ENCODE measurements at places on chromosomes 4 and X. TPM values are rescaled to one million over a fixed set of nuclear protein-coding genes. Genes with fewer than 3 reads are reported as not detected.

- no peak for DNase-seq
These were observed 127.2 kb upstream of the FRMPD4 start for GRCh38 chrX:12011075-12011474.

DNA sequence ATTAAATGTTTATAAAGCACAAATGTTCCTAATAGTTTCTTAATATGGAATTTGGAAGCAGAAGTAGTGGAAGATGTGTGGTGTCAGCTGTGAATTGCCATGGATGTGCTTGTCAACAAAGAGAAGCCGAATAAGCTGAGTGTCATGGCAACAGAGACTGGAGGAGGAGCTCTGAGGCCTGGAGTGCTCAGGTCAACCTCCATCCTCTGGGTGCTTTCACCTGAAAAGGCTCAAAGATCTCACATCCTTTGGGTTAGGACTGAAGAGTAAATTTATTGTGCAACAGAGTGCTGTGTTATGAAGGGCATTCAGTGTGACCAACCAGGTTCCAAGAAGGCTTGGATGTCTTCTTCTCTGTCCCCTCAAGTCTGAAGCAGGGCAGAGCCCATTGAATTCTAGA, 18.7 kb downstream of the SGMS2 start:
- no peak for DNase-seq

DNA sequence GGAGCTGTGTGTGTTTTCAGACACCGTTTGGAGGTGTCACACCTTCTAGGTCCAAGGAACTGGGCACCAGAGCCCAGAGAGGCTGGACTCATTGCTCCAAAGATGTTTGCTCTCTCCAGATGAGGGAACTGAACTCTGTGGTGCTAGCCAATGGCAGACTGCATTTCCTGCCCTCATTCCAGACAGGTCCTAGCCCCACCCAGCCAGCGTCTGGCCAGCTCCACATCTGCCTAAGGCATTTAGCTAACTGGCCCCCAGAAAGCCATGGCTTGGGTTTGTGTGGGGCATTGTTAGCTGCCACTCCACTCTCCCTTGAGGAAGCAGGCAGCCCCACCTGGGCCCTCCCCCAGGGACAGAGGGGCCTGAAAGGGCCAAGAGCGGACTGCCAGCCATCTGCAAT, 11.4 kb downstream of the FGD1 start:
- no peak for DNase-seq

DNA sequence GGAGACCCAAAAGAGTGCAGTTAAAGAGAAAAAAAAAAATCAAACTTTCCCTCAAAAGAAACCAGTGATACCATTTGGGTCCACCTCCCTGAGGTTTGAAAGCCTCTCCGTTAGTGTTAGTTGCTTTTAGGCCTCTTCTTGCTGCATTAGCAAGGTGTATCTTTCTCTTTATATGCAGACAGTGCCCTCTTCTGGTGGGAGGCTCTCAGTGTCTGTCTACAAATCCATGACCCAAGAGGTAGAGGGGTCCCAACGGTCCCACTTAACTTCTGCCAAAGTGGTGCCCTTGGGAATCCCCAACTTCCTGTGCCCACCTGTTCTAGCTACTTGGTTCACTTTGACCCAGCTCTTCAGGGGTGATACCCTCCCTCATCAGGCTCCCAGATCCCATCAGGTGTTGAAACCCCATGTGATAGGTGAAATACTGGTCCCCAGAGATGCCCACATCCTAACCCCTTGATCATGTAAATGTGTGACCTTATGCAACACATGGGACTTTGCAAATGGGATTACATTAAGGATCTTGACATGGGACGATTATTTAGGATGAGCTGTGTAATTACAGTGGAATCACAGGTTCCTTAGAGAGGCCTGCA, 63.7 kb upstream of the CD99 start:
- DNase-seq = peak; percentile 71

DNA sequence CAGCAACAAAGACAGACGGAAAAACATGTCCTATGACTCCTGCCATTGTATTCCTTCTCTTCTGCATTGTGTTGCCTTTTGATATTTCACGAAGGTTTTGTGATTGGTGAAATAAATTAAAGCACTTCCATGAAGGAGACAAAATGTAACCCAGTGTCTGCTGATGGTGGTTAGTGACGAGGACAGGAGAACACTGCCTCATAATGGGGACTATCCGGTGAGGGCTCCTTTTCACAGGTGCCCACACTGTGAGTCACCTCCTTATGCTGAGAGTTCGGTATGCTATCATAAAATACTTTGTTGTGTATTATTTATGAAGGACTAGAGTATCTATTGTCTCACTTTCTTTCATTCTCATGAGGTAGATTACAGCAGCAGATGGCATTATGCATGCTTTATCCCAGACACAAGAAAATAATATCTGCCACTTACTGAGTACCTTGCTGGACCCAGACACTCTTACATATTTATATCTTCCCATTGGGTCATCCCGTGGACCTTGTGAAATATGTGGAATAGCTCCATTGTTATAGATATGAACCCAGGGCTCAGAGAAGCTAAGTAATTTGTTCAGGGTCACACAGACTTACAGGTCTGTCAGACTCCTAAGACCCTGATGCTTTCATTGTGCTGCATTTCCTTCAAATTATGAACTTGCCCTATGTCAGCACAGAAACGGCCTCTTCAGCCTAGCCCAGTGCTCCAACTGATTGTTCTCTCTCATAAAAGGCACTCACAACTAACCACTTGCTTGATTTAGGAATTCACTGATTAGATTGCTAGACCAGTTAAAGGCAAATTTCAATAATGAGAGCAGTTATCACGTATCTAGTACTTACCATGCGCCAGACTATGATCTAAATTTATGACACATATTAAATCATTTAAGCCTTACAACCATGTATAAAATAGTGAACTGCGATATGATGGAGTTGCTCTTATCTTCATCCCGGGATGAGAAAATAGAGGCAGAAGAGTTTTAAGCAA, 31.2 kb downstream of the PLS3 start:
- DNase-seq = no peak

- no peak for DNase-seq
These were observed 68.0 kb downstream of the NOCT start for GRCh38 chr4:139083607-139083955.

DNA sequence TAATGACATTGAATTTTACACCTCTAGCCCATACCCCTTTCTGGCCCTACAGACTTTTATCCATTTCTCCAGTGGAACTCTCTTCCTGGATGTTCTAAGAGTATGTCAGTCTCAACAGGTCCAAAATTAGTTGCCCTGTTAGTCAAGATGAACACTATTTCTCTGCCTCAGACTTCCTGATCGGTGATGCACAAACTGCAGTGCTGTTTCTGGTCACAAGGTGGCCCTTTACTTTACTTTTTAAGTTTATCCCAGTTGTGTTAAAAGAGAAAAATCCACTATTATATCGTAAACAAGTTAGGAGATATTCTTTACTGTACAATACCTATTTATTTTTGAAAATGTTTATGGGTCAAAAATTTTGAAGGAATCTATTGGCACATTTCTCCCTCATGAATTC, 13.1 kb downstream of the TCEAL7 start:
- DNase-seq = peak; percentile 4

GRCh38 chr4:147901916-147902315, 170.0 kb downstream of the ARHGAP10 start:
- DNase-seq = no peak

DNA sequence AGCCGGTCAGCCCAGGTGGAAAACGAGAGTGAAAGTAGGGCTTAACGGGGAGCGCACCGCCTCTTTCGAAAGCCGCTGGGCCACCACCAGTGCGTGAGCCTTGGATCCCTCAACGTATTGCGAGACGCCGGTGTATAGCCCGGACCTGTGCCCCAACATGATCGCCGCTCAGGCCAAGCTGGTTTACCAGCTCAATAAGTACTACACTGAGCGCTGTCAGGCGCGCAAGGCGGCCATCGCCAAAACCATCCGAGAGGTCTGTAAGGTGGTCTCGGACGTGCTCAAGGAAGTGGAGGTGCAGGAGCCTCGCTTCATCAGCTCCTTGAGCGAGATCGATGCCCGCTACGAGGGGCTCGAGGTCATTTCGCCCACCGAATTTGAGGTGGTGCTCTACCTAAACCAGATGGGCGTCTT, 929 bp downstream of the MAB21L2 start:
- peak; percentile 10 for DNase-seq

- DNase-seq = no peak
These were observed 245.9 kb downstream of the HS3ST1 start for GRCh38 chr4:11182586-11183355.

- no peak for DNase-seq
These were observed 50.6 kb upstream of the SHOX start for GRCh38 chrX:580030-580429.

Gene DKK2
- 0.91 TPM for polyA plus RNA-seq

Gene DSPP
- polyA plus RNA-seq = 0.05 TPM

Gene MAGED4
- polyA plus RNA-seq = 6.0 TPM

Gene VCX
- polyA plus RNA-seq = not detected

Gene ZNF81
- 2.3 TPM for polyA plus RNA-seq

Data from thymus (tissue), 14 donors.